ENCODE measurements at places on chromosomes 5 and 9.

DNA sequence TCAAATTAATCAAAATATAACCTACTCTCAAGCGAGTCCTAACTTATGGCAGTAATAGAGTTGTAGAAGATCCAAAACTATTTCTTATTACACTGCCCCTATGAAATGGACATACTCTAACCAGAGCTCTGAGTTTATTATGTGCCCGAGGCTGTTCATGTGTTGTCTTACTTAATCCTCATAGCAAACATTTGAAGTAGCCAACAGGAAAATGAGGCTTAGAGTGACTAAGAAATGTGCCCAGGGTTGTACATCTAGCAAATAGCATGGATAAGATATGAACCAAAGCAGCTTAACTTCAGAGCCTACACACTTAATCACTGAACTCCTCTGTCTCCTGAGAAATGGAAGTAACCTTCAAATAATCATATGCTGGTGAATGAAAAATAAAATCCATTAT lies 1551.7 kb downstream of the MAT2B start:
- DNase-seq, result no peak

GRCh38 chr9:36278243-36278642 lies 20.0 kb upstream of the GNE start:
- no peak for DNase-seq

- DNase-seq, result no peak
Observed at GRCh38 chr5:76805821-76806505, 12.9 kb upstream of the F2RL1 start.

- no peak for DNase-seq
Observed at GRCh38 chr9:120774719-120775118, 18.5 kb downstream of the FBXW2 start.

GRCh38 chr5:38148021-38148625 lies 110.2 kb upstream of the EGFLAM start:
- DNase-seq, result no peak

DNA sequence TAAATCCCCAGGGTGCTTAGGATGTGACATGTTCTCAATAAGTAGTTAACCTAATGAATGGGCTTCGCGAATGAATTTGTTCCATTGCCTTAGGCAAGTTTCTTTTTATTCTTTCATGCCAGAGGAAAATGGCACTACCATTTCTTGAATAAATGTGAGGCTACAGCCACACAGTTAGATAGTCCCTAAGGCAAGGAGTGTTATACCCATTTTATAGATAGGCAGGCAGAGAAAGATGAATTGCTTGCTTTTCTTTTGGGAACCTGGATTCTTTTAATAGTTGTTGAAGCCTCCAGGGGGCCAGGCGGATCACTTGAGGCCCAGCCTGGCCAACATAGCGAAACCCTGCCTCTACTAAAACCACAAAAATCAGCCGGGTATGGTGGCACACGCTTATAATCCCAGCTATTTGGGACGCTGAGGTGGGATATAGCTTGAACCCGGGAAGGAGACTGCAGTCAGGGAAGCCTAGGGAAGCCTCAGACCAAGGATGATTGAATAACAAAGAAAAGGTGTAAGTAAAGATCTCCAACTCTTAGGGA lies 943 bp downstream of the NOP16 start:
- DNase-seq, result peak; percentile 29

GRCh38 chr5:115857057-115857479 lies 15.3 kb downstream of the AP3S1 start:
- peak; percentile 32 for DNase-seq

DNA sequence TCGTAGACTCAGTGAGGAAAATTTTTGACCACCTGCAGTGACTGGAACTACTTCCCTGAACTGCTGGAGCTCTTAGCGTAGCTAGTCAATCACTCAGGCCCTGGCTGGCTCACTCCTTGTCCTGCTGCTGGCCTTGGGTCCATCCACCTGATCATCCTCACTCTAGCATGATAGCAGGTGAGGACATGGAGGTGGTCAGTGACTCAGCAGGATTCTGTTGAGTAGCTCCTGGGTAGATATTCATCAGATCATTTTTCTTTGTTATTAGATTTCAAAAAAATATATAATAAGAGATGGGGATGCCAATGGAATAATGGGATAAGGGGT lies 25.0 kb upstream of the SEMA4D start:
- no peak for DNase-seq

DNA sequence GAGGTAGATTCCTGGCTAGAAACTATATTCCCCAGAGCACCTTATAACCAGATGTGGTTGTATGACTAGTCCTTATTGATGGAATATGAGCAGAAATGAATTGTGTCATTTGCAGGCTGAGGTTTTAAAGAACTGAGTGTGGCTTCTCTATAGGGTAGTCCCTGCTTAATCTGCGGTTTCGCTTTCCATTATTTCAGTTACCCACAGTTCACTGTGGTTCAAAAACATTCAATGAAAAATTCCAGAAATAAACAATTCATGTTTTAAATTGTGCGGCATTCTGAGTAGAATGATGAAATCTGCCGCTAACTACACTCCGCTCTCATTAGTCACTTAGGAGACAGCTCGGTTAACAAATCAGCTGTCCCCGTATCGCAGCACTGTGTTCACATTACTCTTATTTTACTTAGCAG lies 65.1 kb downstream of the ANKRD55 start:
- no peak for DNase-seq

- no peak for DNase-seq
Observed at GRCh38 chr9:110114086-110114858, 93.7 kb downstream of the C9orf152 start.

GRCh38 chr5:91382530-91383026 lies 539 bp downstream of the ARRDC3 start:
- DNase-seq, result peak; percentile 83

DNA sequence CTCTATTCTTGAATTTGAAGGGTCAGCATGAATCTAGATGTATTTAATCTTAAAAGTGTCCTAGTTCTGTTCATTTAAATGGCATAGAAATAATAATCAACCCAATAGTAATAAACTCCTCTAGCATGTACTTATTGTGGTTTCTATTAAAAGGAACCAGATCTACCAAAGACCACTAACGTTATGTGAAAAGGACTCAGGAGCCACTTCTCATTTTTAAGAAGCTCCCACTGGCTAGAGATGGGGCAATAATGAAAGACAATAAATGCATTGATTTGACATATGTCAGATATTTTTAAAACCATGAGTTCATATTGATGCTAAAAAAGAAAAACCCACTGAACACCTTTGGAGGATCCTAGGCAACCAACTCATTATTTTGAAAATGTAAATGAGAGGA lies 191.9 kb downstream of the ATP10B start:
- no peak for DNase-seq

- DNase-seq, result peak; percentile 45
Observed at GRCh38 chr5:108278285-108279240, 103.3 kb downstream of the FBXL17 start.

- DNase-seq, result peak; percentile 28
Observed at GRCh38 chr9:131627648-131628458, 82.5 kb downstream of the PRRT1B start.

DNA sequence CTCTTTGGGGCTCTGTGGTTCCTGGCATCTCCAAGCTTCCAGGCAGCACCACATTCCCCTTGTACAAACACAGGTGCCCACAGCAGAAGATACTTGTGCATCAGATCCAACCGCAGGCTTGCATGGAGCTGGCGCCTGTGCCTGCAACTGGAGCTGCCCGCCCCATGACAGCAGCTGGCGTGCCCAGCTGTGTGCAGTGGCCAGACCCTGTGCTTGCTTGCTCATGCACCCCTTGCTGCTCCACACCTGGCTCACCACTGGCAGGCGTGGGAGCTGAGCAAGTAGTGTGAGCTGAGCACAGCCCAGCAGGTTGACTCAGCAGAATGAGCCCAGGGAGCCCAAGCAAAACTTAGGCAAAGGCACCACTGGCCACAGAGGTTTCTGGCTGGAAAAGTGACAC lies 84.4 kb upstream of the STARD4 start:
- peak; percentile 7 for DNase-seq

DNA sequence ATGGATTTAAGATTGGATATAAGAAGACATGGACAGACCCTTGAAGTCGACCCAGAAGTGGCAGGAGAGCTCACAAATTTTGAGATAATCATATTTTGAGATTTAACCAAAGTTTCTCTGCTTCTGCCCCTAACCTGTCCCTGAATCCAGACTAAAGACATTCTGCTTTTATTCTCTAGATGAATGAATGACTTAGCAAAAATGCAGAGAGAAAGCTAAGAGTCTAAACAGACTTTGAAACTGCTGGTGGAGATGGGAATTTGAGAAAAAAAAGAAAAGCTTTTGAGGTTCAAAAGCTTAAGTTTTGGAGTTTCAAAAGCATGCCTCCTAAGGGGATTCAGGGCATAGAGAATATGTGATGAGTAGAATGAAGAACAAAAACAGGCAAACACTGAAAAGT lies 85.2 kb upstream of the KLF9 start:
- no peak for DNase-seq

GRCh38 chr5:177508837-177509236 lies 789 bp downstream of the DOK3 start:
- no peak for DNase-seq

DNA sequence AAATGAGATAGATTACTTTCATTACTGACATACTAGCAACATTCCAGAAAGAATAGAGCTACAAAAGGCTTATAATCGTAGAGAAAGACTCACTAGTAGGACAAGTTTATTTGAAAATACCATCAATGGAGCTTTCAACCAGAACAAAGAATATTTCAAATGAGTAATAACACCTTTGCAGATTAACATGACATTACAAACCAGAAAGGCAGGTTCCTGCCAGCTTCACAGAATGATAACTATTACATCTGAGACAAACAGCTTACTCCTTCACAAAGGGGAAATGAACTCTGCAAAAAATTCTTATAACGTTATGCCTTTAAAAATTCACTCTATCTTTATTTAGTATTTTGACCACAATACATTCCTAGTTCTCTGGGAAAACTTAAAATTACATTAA lies 103.1 kb downstream of the EPB41L4A start:
- no peak for DNase-seq

GRCh38 chr9:98836206-98836605 lies 28.7 kb downstream of the GALNT12 start:
- no peak for DNase-seq

DNA sequence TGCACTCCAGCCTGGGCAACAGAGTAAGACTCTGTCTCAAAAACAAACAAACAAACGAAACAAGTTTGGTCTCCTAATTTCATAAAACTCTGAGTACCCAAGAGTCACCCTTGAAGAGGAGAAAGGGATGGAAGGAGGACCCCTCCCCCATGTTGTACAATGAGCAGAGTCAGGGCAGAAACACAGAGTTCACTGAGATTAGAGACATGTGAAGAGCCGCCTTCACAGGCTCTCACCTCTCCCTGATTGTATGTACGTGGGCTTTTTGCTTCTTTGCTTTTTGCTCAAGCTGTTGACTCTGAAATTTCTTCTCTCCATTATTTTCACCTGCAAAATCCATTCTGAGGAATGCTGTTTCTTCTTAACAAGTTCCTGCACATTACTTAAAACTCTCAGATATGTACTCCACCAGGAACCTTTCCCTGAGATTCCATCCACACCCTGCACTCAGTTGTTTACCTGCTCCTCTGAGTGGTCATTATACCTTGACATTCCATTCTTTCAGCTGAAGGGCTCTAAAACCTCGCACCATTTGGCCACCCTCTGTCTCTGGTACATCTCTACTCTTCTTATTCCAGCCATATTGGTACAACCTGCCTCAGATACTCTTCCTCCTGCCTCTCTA lies 44.4 kb upstream of the ABCA1 start:
- no peak for DNase-seq

GRCh38 chr5:116861666-116862065 lies 287.0 kb upstream of the SEMA6A start:
- no peak for DNase-seq

DNA sequence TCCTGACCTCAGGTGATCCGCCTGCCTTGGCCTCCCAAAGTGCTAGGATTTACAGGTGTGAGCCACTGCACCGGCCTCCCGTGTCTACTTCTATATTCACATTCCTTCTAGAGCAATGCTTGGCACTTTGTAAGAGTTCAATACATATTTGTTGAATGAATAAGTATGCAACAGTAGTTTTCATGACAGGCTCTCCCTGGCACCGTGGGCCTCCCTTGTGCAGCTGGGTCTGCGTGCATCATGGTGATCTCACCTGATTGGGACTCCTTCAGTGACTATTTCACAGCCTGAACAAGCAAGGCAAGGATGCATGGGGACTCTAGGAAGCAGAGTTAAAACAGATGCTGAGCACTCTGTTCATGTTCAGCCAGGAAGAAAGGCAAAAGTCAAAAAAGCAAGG lies 6.8 kb upstream of the ZBTB34 start:
- DNase-seq, result no peak

DNA sequence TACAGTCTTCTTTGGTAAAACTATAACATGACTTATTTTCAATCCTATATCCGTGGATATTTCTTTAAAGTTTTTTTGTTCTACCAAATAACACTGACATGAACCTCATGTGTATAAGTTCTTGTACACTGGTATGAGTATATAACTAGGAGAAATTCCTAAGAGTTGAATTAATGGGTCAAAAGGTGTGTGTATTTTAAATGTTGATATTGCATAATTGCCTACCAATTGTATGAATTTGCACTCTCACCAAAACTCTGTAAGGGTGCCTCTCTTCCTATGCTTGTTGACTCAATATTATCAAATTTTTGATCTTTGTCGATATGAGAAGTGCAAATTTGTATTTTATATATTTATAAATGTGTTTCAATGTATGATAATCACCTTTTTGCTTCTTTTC lies 22.9 kb upstream of the CCL21 start:
- no peak for DNase-seq

DNA sequence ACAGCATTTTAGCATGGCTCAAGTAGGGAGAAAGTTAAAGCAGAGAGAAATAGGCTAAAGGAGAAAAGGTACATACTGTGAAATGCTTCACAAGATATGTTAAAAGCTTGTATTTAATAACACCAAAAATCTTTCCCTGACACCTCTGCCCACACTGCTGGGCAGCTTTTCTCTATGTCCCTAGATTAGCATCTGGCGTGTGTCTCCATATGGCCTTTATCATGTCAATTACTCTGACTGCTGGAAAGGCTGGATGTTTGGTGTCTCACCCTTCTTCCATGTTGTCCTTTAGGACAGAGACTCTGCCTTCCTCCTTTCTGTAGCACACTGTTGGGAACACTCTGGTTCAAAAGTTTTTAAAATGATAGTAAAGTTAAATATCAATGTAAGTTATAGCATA lies 122.5 kb downstream of the OXCT1 start:
- peak; percentile 31 for DNase-seq

DNA sequence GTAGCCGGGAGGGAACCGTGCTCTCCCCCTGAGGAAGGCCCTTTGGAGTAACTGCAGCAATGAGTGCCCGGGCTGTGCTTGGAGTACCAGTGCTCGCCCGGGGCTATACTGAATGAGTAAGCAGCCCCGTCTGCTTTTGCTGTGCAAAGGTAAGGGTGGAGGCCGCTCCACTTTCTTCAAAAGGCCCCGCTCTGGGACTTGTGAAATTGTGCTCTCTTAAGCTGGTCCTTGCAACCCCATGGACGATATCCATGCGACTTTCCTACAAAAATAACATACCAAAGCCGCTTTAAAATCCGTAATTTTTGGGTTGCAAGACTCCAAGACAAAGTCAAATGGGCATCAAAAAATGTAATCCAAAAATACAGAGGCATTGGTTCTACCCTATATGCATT lies 578 bp upstream of the TNFAIP8 start:
- peak; percentile 60 for DNase-seq
